ENCODE measurements at places on chromosomes 4 and X.

DNA sequence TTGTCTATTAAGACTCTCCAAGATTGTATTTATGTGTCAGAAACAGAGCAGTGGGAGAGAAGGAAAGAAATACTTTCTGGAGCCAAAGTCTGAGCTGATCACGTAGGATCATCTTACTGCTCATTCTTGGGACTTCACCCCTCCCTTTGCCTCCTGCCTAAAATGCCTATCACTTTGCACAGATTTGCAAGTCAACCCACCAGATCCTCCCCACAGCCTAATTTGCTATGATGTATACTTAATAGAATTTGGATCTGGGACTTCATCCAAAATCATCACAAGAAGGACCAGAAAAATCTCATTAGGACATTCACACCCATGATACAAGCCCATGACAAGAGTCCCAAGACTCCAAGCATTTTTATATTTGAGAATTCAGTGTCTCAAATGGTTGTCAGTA is 290.2 kb downstream of the FBXW7 start:
- DNase-seq, result no peak

DNA sequence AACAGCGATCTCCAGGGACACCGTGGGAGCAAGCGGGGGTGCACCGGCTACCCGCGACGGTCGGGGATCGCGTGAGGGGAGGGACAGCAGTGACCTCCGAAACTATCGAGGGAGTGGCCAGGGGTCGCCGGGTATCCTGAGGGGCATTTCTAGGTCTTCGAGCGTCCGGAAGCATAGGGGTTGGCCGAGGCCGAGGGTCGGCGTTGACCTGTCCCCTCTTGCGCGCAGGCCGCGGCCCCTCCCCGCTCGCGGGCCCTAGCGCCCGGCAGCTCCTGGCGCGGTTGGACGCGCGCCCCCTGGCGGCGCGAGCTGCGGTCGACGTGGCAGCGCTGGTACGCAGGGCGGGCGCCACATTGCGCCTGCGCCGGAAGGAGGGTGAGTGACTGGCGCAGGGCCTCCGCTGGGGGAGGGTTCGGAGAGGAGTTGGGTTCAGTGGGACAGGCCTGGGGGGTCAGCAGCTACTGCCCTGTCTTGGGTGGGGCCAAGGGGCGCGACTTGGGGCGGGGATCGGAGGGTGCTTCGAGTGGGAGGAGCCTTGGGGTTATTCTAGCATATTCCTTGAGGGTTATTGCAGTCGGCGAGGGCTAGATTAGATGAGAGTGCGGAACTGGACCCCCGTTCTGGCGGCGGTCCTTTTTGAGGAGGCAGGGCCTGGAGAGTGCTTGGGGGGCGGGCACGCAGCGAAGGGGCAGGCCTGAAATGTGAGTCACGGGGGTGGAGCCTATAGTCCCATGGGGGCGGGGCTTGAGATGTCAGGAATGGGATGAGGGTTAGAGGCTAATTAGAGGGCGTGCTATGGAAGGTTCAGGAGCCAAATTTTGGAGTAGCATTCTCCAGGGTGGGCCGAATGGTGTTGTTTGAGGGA is 1.2 kb downstream of the MAGIX start:
- peak; percentile 22 for DNase-seq

DNA sequence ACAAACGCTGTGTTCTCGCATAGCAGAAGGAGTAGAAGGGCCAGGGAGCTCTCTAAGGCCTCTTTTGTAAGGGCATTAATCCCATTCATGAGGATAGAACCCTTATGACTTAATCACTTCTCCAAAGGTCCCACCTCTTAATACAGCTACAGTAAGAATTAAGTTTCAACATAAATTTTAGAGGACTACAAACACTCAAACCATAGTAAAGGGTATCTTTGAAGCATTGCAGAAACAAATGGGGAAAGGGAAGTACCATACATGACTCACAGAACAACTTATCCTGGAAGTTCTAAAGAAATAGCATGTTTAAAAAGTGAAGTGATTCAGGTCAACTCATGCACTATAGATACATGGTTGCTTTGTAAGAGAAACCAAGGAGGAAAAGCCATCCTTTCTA is 680.8 kb downstream of the RPA4 start:
- DNase-seq, result no peak

DNA sequence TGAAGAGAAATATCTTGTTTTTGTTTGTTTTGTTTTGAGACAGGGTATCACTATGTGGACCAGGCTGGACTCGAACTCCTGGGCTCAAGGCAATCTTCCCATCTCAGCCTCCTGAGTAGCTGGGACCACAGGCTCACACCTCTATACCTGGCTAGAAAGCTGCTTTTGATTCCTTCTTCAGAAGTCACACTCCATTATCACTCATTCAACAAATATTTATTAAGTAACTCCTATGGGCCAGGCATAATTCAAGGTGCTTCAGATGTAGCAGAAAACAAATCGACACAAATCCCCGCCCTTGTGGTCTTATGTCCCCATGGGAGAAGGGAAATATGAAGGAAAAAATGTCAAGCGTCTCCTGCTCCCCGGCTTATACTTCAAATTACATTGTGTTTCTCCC is 72.6 kb upstream of the DHX15 start:
- DNase-seq, result no peak

DNA sequence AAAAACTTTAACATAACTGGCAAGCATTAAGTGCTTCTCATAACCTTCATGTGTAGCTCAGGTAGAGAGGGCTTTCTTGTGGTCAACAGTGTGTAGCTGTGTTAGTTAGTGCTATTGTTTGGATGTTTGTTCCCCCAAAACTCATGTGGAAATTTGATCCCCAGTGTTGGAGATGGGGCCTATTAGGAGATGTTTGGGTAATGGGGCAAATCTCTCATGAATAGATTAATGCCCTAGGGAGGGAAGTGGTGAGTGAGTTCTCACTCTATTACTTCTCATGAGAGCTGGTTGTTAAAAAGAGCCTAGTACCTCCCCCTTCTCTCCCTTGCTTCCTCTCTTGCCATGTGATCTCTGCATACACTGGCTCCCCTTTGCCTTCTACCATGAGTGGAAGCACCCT is 16.5 kb upstream of the SLC25A43 start:
- DNase-seq, result no peak

Data from cortex of kidney (tissue), 1 donor.